ENCODE measurements at places on chromosomes 1 and 21.

DNA sequence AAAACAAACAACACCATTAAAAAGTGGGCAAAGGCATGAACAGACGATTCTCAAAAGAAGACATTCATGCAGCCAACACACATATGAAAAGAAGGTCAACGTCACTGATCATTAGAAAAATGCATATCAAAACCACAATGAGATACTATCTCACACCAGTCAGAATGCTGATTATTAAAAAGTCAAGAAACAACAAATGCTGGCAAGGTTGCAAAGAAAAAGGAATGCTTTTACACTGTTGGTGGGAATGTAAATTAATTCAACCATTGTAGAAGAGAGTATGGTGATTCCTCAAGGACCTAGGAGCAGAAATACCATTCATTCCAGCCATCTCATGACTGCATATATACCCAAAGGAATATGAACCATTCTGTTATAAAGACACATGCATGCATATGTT lies 419.6 kb downstream of the NEGR1 start:
- DNase-seq: no peak

GRCh38 chr1:206987873-206988272 lies 17.6 kb upstream of the FCAMR start:
- DNase-seq: no peak

DNA sequence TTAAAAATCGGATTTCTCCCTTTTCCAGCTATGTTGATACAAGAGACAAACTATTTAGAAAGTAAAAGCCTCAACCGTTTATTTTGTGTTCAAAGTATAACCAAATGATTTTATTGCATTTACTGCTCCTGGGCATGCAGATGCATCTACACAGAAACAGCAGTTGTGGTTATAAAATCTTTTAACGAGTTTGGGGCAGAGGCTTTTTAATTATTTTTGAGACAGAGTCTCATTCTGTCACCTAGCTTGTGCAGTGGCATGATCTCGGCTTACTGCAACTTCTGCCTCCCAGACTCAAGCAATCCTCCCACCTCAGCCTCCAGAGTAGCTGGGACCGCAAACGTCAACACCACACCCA lies 33.6 kb downstream of the ZNF496 start:
- DNase-seq: no peak

DNA sequence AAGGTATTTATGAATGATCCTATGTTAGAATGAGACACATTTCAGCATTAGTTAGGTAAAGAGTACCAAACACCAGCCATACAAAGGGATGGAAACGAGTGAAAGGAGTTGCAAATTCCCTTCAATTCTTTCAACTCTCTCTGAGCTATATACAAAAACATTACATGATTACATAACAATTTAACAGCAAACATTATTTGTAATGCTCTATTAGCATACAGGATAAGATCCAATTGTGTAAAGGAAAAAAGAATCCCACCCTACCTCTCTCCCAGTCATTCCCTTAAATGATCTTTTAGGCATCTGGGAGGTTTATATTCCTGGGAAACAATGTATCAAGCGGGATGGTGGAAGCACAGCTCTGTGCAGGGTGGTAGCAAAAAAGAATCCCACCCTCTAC lies 117.9 kb downstream of the RHOU start:
- DNase-seq: no peak

DNA sequence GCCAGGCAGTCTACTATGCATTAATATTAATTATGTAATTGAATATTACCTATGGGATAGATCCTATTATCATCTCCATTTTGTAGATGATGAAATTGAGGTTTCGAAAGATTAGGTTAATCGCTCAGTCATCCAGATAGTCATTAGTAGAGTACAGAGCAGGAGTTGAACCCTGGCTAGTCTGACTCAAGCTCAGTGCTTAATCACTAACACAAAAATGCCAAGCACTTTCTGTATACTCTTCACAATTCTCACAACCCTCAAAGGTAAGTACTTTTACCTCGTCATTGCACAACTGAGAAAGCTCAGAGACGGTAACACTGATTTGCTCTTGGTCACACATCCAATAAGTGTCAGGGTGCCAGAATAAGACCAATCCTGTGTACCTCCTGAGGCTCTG lies 280.2 kb upstream of the PLXNA2 start:
- no peak for DNase-seq

DNA sequence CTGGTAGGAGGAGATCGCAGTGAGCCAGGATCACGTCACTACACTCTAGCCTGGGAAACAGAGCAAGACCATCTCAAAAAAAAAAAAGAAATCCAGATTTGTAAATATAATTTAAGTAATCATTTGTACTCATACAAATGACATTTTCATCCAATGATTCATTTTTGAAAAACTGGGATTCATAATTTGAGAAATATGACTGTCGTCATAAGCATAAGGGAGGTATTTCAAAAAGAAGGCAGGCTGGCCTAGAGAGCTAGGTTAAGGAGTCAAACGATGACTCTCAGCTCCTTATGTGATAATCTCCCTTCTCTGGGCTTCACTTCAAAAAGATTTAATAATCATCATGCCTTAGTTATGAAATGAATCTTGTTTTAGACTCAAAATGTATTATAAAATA lies 2.3 kb downstream of the GART start:
- no peak for DNase-seq

- no peak for DNase-seq
Observed at GRCh38 chr1:229879746-229880145, 187.3 kb upstream of the GALNT2 start.

GRCh38 chr1:23551849-23552248 lies 7.5 kb downstream of the ID3 start:
- no peak for DNase-seq

- DNase-seq: no peak
Observed at GRCh38 chr21:46219591-46220239, 8.9 kb downstream of the LSS start.

DNA sequence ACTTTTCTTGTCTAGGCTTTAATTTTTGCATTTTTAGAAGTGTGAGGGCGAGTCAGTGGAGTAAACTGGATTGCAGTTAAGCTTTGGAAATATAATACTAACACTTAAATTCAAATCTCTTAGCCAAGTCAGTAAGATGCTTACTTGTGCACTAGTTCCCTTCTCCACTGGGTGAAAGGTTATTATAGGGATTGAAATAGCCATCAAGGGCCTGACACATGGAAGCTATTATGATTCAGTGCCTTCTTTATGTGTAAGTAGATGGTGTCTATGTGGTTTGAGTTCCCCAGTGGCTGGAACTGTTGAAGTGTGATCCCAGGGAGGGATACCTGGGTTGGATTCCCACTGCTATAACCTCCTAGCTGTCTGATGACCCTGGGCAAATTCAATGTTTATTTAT lies 24.7 kb upstream of the DMRTA2 start:
- no peak for DNase-seq

All from effector CD8-positive, alpha-beta T cell (primary cell).